ENCODE measurements at places on chromosomes 4 and X. TPM values are rescaled to one million over a fixed set of nuclear protein-coding genes. Genes with fewer than 3 reads are reported as not detected.

GRCh38 chr4:146545102-146545501, 23.4 kb upstream of the SLC10A7 start:
- no peaks in the 10 kb centered on the region for H3K4me1 ChIP-seq
- peaks cover 5% of the 10 kb centered on the region for H3K36me3 ChIP-seq
- no peak overlapping the region for H3K27ac ChIP-seq
- no peak for DNase-seq

Gene CSAG3
- total RNA-seq, result 0.55 TPM

Gene SERPINA7
- total RNA-seq, result not detected

Gene CT45A1
- total RNA-seq, result not detected
